ENCODE measurements at places on chromosomes 6 and 20.

GRCh38 chr6:62669831-62670230 is 383.8 kb upstream of the KHDRBS2 start:
- DNase-seq, result no peak

- no peak for DNase-seq
Measured at GRCh38 chr20:4326195-4327065, 311.1 kb upstream of the RNF24 start.

- no peak for DNase-seq
Measured at GRCh38 chr6:15368873-15369272, 123.0 kb downstream of the JARID2 start.

- no peak for DNase-seq
Measured at GRCh38 chr6:41917528-41917927, 3.4 kb downstream of the MED20 start.

DNA sequence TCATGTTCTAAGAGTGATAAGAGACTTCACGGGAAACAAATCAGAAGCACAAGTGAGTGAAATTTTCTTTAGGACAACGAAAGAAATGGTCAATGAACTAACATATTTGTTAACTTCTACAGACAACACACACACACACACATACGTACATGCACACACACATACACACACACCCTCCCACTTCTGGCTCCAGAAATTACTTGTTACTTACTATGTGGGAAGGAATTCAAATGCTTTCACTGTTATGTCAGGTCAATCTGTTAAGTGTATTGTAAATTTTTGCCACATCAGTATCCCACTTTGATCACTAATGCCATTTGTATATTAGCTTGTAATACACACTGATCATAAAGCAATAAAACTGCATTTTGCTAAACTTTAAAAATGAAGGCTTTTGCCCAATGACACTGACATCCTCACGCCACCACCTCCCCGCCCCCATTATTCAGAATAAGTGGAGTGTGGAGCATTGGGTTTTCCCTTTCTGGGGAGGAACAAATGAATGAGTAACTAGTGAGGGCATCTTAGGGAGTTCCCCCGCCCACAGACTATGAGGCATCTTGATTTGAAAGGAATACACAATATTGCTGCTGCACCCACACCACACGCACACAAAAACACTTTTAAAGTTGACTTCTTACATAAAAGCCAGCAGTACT is 76.2 kb downstream of the ATXN1 start:
- peak; percentile 58 for DNase-seq
